ENCODE measurements at places on chromosomes 6 and 20.

DNA sequence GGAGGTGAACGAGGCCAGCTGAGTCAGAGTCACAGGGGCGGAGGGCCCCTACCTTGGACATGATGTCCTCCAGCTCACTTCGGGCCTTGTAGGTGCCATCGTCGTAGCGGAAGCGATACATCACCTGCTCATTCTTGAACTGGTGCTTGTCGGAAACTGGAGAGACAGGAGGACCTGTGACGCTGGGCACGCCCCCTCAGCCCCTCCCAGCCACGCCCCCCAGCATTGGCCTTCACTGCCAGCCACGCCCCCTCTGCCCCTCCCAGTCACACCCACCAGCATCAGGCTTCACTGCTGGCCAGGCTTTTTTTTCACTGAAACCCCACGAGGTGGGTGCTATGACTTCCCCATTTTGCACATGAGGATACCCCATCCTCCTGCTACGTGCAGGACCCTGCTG lies 148.2 kb downstream of the PREX1 start:
- DNase-seq, result no peak

- no peak for DNase-seq
These were observed 3.8 kb downstream of the ADRM1 start for GRCh38 chr20:62306414-62307187.

GRCh38 chr6:137000825-137001224 lies 43.9 kb downstream of the IL20RA start:
- no peak for DNase-seq

- DNase-seq, result no peak
These were observed 121.9 kb upstream of the SULF2 start for GRCh38 chr20:47907031-47907675.

- no peak for DNase-seq
These were observed 135.9 kb upstream of the FUT9 start for GRCh38 chr6:95879856-95880255.

GRCh38 chr20:45366631-45367030 lies 3.7 kb downstream of the SYS1 start:
- no peak for DNase-seq

DNA sequence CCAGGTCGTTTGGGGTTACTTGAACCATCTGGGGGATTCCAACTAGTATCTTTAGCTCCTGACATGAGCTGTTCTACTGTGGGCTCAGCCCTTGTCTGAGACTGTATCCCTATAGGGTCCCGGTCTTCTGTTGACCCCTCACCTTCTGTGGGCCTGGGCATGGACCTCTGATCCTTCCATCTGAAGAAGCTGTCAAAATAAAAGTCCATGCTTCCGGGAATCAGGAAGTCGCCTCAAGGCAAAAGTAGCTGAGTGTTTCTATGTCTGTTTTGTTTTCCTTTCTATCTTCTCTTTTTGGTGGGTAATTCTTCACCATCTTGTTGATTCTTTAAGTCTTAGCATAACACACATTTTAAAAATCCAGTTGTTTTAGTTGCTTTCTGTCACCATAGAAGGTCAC lies 30.3 kb downstream of the ITPR3 start:
- DNase-seq, result no peak

DNA sequence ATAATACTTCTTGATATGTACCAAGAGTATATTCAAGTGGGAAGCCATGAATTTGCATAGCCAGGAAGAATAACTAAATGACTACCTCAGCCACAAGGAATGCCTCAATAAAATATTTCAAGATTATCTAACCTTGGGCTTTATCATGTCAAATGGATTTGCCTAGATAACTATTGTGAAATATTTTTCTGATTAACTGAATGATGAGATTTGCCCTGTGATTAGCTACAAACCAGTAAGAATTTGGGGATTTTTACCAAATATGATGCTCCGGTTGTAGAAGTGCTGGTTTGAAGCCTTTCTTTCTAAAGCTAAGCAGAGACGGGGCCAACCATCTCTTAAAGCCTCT lies 125.6 kb upstream of the LAMP5 start:
- no peak for DNase-seq

- no peak for DNase-seq
These were observed 71.2 kb upstream of the PTPN1 start for GRCh38 chr20:50438986-50439407.

- DNase-seq, result no peak
These were observed 222.8 kb downstream of the ALDH8A1 start for GRCh38 chr6:134727081-134727480.

DNA sequence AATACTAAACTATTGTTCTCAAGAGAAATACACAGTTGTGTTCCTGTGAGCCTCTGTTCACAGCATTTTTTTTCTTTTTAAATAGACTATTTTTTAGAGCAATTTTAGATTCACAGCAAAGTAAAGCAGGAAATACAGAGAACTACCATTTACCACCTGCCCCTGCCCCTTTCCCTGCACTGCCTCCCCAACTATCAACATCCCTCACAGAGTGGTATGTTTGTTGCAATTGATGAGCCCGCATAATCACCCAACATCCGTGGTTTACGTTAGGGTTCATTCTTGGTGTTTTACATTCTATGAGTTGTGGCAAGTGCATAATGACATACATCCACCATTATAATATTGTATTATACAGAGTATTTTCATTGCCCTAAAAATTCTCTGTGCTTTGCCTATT lies 71.6 kb upstream of the TNFAIP3 start:
- DNase-seq, result no peak

- no peak for DNase-seq
These were observed 189.3 kb downstream of the TSHZ2 start for GRCh38 chr20:53161473-53161872.

- DNase-seq, result no peak
These were observed 345.9 kb downstream of the ARHGAP18 start for GRCh38 chr6:129364037-129364436.

DNA sequence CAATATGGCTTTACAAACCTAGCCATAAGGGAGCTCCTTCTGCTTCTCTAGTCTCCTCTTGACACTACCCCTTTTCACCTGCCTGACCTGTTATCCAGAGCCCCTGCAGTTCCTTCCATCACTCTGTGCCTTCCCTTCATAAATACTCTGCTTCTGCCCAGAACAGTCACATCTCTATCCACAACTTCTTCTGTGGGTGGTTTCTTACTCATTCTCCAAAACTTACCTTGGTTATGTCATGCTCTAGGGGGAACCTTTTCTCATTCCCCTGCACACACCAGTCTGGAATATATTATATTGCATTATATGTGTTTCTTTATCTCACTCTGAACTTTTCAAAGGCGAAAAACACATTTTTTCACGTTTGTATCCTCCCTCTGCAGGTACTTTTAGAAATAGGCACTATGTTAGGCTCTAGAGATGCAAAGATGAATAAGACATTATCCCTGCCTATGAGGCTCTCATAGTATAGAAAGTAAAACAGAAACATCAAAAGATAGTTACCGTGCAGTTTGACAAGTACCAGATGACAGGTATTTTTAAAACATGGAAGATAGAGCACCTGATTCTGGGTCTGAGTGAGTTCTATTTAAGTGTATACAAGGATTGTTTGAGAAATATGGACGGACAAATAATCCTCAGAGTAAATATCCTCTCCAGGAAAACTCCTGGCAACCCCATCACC lies 51.5 kb downstream of the AIG1 start:
- DNase-seq, result no peak

- no peak for DNase-seq
These were observed 173.0 kb upstream of the FERMT1 start for GRCh38 chr20:6295867-6296256.

DNA sequence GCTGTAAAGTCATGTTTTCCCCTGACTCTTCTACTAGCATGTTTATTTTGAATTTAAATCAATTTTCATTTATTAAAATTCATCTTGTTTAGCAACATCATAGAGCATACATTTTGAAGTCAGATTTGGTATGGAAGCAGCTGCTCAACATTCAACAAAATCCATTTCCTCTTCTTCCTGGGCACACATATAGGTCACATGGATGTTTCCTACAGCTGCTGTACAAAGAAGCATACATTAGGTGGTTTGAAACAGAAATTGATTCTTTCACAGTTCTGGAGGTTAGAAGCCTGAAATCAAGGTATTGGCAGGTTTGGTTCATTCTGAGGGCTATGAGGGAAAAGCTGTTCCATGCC lies 495.2 kb downstream of the RFPL4B start:
- no peak for DNase-seq

- no peak for DNase-seq
These were observed 16.3 kb upstream of the TRPC4AP start for GRCh38 chr20:35108921-35109320.

DNA sequence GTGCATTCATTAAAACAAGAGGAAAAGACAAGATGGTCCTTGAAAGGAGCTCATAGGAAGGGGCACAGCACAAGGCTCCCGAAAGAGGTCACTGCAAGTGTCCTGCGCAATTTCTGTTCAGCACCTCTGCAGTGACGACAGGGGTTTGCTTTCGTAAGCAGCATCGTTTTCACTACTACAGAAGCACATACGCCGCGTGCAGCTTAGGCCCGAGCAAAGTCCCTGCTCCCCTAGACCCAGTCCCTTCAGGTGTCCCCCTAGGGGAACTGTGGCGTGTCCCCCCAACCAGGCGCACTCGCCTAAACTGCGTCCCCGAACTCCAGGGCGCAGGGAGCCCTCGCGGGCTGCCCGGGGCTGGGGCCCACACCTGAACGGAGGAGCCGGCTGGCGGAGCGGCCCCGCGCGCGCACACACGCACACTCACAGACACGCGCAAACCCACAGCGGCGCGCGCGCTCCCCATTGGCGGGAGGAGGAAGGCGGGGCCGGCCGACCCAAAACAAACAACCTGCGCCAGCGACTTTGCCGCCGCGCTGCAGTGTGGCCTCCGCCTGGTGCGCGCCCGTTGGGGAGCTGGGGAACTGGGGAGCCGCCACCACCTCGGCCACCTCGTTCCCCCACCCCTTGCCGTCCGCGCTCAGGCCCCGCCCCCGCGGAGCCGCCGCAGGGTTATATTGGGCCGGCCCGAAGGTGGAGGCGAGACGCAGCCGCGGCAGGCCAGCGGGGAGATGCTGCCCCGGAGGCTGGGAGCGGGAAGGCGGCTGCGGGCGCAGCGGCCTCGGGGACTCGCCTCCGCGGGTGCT lies at the start of gene FOXQ1:
Gene FOXQ1, plus strand, starts transcription at position 699 of the 803 bp plus-strand sequence. CDS start 607 bp downstream, outside the sequence.
- no peak for DNase-seq

DNA sequence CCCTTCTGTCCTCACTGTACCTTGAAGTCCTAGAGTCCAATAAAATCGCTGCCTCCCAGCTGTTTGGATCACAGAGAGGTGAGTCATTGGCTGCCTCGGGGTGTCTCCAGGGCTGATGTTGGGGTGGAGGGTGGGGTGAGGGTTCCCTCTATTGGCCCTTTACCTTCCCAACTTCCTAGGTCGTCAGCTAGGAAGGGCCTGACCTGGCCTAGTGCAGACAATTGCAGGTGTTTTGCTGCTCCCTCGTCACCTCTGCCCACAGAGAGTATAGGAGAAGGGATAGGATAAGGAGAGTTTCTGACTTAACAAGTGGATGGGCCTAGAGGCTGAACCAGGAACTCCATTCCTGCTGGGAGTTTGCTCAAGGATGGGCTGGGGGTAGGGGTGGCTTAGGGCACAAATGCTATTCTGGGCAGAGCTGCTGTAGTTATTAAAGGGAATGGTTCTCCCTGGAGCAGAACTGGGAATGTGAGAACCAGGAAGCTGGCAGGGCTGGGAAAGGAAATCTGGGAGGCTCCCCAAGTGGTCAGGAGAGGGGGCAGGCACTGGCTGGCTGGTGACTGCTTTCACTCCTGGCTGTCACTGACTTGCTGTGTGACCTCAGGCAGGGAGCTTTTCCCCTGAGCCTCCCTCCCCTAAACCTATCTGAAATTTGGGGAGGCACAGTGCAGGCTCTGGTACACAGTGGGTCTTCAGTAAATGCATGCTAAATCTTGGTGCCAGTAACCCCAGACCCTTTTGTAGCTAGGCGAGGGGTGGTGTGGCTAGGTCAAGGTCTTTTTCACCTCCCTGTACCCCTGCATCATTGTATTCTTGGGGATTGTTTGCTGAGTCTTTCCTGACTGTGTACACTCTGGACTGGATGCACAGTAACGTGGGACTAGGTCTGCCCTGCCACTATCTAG lies 1.5 kb downstream of the TP53INP2 start:
- DNase-seq, result no peak
